T follicular helper cell (primary cell): ENCODE measurements at places on chromosomes 2 and 18.

DNA sequence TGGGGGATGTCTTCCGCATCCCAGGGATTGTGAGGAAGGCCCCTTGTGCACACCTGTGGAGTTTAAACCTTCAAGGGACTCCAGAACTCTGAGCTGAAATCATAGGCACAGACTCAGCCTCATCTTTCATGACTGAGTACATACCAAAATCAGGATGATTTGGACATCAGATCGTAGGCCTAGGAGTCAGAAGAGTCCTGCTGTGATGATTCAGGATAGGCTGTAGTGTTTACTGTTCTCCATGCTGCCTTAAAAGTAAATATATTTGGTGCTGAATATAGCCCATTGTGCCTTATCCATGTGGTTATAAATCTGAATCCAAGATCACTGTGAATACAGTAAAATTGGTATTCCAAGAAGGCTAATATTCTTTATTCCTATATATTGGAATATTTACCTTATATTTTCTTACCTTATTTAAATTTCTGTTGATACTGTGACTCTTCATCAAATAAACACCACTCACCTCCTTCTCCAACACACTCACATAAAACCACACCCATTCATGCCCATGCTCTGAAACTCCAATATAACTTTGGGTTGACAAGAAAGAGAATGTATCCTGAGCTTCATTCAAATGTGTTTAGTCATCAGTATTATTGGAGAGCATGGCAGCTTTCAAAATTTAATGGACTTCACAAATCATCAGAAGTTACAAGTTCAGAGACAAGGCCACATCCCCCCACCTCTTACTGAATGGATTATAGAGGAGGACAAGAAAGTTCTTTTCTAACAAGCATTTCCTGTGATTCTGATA, 561.4 kb upstream of the LINC00305 start:
- DNase-seq = no peak

DNA sequence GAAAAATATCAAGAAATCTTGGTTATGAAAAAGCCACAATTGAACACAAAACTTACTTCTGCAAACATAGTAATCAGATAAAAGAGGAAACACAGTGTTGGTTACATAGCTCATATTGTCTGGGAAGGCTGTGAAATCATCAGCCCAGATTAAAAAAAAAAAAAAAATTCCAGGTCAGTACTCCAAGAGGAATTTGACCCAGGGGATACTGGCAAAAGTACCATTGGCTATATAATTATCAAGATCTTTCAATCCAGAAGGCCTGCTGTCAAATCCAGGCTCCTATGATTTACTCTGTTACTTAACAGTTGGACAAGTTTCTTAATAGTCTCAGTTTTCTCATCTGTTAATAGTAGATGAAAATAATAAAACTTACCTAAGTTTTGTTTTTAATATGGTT, 12.9 kb upstream of the IKZF2 start:
- no peak for DNase-seq

DNA sequence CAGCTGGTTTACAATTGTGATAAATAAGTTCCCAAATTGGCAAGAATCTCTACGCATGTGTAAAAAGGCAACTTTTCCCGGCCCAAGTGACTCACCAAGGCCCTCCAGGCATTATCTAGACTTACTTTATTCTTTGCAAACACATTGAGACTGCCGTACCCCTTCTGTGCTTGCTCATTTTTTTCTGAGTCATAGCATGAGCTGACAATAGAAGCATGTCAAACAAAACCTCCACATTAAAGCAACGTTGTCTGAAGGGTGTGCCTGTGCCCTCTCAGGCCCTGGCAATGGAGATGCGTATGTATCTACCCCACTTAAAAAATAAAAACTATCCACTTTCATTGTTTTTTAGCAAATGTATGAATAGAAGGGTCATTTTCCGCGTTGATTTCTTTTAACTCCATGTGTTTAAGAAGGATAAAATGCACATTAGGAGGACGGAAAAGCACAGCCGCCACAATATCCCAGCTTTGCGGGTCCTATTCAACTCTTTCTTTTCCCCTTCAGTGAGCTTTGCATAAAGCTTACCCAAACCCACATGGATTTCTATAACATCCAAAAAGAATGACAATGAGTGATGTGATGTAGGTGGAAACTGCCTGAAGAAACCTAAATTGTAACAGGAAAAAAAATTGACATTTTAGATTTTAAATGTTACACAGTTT, 298.2 kb downstream of the CDCA7 start:
- no peak for DNase-seq

DNA sequence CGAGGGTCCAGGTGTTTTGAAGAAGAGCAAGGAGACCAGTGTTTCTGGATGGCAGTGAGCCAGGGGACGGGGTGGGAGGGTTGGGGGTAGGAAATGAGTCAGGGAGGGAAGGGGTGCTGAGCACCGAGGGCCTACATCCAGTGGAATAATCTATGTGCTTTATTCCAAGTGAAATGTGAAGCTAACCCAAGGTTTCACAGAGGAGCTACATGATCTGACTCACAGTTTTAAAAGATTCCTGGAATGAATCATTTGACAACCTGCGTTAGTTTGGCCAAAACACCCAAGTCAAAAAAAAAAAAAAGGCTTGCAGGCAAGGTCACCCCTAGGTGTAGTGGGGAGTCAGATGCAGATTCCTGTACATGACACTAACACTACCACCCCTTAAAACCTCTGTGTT, 419.7 kb upstream of the MEX3C start:
- no peak for DNase-seq

DNA sequence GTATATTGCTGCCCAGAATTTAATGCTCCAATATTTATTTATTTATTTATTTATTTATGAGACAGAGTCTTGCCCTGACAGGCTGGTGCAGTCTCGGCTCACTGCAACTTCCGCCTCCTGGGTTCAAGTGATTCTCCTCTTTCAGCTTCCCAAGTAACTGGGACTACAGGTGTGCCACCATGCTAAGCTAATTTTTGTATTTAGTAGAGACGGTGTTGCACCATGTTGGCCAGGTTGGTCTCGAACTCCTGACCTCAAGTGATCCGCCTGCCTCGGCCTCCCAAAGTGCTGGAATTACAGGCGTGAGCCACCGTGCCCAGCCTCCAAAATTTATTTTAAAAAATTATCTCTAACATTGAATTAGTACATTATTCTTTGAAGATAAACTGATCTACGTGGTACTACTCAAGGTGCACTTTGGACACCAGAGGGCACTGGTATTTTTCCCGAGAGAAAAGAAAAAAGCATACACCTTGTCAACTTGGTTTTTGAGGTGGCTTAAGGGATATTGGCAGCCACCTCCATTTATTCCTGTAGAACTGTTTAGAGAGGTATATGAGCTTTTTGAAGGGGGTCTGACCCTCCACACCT, 1.4 kb upstream of the IDH1 start:
- no peak for DNase-seq

DNA sequence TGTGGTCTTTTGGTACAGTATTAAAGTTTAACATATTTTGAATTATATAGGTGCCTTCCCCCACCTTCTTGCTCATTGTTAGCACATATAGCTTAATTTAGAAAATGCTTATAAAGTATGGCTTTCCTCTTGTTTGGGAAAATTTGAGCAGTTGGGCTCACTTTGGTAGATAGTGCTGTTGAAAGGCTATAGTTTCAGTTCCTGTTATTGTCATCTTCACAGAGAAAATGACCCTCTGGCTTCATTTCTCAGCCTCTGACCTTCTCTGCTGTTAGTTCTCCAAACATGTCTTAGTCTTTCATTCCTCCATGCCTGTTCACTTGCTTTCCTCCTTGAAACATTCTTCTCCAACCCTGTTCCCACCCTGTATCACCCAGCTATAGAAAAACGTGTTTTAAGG, 200.6 kb downstream of the WDR7 start:
- no peak for DNase-seq

GRCh38 chr18:45764000-45764686, 40.2 kb downstream of the SLC14A1 start:
- no peak for DNase-seq

- DNase-seq = no peak
Observed at GRCh38 chr2:152038441-152038958, 60.3 kb downstream of the CACNB4 start.

GRCh38 chr18:74994502-74995418, 214.2 kb downstream of the PTGR3 start:
- no peak for DNase-seq

DNA sequence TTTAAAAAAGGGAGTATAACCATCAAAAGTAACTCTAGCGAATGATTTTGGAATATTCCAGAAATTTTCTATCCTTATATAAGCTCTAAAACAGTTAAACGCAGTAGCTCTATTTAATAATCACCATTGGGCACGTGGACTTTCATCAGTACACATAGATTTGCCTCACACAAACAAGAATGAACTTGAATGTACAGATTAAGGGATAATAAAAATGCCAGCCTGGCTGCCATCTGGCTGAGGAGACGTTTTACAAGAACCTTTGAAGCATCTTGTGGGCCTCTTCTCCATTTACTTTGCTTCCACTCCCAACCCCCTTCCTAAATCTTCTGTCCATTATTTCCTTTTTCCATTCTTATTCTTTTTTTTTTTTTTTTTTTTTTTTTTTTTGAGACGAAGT, 47.2 kb downstream of the AGAP1 start:
- no peak for DNase-seq
